ENCODE measurements at places on chromosomes 2 and 18.

DNA sequence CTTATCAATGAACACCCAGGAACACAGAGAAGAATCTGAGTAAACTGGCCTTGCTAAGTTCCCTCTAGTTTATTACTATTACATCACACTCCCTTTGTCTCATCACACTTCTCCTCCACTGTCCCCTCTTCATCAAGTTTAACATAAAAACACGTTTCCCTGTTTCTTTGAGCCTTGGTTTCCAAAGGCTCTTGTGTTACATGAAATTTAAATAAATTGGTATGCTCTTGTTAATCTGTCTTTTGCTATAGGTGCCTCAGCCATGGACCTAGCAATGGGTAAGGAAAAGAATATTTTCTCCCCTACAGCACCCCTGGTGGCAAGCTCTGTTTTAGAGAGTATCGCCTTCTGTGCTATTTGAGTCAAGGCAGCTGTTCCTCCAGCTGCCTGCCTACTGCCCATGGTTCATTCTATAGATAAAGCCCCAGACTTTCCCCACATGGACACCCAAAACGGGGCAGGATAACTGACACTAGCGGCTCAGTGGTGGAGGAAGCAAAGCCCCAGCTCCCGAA is 31.8 kb downstream of the TGIF1 start:
- DNase-seq = peak; percentile 11

DNA sequence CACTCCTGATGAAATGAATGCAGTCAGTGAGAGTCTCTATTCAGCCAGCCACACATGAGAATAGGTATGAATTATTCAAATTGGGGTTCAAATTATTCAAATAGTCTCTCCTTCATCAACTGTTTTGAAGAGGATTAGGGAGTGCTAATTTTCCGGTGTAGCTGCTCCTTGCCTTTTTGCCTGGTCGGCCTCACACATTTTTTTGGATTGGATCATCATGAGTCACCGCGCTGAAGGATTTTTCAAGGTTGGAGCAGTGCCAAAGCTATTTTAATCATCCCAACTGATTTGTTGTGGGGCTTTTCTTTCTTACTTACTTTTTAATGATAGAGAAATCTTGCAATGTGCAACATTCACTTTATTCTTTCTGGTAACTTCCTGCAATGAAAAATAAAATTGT is 2.4 kb upstream of the DTNA start:
- DNase-seq = no peak

- no peak for DNase-seq
Observed at GRCh38 chr2:218822622-218823021, 9.0 kb downstream of the PRKAG3 start.

GRCh38 chr18:31291688-31292087 is 26.3 kb upstream of the DSG1 start:
- DNase-seq = no peak

GRCh38 chr18:9417073-9417851 is 58.1 kb upstream of the RALBP1 start:
- DNase-seq = no peak

- DNase-seq = peak; percentile 29
Observed at GRCh38 chr18:56541793-56542192, 96.6 kb downstream of the TXNL1 start.

DNA sequence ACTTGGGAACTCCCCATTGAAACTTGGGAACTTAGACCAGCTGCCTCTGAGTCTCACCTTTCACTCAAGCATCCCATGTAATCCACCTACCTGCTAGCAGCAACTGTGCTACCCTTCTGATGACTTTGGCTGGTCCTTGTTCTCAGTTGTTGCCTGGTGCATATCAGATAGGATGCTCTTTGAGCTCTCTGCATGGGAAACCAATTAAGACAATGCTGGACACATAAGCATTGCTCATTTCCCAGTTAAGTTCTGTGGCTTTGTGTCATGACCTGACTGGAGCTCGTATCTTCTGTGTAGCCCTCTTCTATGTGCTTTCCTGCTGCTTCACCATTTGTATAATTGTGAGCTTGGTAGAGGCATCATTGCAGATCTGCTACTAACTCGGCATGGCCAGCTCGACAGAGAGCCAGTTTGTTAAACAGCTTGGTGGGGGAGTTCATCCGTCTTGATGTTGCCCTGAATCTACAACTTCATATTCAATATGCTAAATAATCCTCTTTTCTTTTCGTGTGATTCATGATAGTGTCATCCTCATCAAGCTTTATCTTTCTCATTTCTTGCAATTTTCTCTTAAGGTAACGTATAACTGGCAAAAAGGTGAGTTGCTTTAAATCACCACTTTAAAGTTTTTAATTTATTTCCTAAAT is 447.5 kb upstream of the SLC14A2 start:
- no peak for DNase-seq

- DNase-seq = peak; percentile 69
Observed at GRCh38 chr2:208265371-208265800, 669 bp upstream of the PIKFYVE start.

DNA sequence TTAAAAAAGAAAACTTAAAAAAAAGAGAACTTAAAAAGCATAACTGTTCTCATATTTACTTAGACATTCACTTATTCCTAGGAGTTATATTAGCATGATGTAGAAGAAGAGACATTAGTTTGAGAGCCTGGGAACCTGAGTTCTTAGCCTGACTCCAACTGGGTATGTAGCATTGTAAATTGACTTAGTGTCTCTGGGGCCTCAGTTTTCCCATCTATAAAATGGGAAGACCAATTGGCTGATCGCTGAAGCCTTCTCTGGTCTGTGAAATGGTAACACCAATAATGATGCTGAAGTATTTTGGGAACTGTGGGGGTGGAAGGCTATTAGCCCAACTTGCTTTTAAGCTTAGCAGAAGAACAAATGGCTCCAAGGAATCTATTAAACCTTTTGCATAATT is 55.9 kb downstream of the CABLES1 start:
- DNase-seq = no peak

DNA sequence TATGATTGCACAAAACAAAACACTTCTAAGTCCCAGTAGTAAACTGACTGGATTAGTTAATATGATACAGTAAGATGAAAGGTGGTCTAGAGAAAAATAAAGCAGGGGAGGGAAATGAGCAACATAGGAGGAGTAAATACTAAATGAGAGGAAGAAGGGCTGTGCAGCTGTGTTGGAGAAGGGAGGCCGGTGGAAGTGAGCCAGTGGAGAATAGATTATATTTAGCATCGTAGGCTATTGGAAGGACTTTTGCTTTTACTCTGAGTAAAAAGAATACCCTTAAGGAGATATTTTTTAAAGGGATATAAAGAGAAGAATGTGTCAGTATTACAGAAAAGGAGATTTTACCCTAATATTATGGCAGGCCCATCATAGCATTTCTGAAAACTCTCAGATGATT is 12.7 kb downstream of the WDR75 start:
- DNase-seq = no peak

DNA sequence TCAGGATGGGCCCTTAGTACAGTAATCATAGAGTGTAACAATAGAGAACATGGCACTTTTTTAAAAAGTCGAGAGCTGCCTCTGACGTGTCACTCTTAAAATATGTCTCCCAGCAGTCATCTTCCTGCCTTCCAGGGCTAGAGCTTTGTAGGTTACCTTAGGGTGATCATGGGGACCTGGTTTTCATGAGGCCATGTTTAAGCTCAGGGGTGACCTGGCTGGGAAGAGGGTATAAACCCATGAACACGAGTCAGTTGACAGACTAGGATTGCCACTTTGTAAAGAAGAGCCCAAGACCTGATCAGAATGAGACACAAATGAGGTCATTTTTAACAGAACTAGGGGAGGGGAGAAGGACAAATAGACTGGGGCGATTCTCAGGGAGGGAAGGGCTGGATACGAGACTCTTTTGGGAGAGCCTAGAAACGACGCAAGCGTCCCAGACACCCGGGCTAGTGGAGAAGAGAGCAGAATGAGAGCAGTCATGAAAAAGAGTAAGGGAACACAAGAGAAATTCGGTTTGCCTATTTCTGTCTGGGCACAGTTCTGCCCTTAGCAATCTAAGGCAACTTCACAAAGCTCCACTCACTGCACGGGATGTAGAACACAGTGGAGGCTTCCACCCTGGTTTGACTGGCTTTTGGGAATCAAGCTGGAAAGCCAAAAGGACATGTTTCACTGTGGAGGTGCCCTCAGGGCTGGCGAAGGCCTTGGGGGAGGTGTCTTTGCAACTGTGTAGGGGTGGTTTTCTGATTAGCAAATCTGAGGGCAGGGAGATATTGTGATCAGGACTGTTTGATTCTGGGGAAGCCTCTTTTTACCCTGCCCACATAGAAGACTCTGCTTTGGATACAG is 1.8 kb upstream of the RAB31 start:
- DNase-seq = no peak

DNA sequence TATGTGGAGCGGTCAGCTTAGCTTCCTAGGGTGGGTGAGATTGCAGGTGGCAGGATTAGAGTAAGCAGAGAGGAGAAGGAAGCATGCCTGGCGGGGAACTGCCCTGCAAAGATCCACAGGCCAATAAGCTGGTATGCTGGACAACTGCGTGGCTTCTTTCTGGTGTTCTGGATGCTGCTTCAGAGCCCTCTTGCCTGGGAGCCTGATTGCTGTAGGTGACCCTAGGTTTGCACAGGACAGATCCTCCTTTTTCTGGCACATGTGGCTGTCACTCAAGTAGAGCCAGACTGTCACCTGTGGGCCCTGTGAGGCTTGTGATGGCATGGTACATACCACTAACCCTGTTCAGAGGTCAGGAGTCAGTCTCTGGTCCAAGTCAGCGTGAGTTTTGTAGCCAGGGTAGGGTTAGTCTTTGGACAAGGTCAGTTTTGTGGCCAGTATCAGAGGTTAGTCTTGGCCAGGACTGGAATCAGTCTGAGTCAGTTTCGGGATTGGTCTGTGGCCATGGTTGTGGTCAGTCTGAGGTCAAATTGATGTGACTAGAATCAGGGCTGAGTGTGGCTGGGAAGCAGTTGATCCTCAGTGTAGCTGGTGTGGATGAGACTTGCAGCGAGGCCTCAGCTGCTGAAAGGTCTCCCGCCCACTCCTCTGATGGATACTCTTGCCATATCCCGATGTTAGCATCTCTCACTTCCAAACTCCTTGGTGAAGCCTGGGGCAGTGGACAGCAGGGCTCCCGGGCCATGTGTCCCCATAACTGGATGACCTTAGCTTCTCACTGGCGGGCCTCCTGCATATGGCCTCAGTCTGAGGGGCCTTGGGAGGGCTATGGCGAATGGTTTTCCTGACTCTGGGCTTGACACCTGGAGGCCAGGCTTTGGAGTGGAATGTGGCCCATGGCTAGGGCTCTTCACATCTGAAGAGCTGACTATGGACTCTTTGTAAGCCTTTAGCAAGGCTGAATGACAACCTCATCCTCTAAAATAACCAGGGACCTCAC is 260.5 kb downstream of the DYSF start:
- no peak for DNase-seq

DNA sequence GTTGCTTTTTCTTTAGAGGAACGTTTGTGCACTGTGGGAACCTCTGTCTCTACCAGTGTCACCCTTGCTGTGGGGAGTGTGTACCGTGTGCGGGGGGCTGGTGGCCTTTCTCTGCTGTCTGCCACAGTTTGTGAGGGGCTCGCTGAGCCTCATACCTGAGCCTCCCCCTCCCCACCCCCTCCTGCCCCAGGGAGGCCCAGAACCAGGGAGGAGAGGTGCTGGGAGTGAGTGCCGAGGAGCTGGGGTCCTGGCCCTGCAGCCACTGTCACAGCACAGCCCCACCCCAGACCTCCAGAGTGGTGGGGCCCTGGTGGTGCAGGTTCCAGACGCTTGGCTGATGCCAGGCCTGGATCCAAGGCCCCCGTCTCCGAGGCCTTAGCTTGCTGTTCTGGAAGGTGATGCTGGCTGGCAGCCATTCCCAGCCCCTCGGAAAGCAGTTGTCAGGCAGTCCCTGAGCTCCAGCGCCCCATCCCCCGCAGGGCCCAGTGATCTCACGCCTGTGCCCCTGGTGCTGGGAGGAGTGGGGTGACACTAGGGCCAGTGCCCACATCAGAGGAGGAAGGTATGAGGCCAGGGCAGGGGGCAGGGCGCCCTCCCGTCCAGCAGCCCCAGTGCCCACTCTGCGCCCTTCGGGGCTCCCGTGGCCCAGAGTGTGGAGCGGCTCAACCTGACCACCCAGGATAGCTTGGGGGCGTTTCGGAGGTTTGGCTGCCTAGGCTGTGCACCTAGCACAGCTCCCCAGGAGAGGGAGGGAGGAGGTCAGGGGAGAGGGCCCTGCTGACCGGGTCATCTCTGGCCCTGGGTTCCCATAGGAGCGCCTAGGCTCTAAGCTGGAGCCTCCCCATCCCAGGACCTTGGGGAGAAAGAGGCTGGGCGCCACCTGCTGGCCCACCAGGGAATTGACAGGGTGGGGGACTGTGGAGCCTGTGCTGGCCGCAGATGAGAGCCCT is 53.0 kb upstream of the ALPP start:
- no peak for DNase-seq

DNA sequence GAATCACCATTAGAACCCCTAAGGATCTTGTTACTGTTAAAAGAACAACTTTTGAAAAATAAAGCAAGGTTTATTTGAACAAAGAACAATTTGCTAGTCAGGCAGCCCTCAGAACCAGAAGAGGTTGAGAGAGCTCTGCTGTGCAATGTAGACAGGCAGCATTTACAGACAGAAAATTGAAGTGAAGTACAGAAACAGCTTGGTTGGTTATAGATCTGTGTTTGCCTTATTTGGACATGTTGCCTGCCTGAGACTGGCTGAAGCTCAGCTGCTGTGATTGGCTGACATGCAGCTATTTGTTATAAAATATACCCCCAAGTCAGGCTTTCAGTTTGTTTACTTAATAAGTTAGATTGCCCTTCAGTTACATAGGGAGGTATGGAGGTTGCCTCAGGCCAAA is 12.5 kb downstream of the MSTN start:
- no peak for DNase-seq

- DNase-seq = peak; percentile 39
Observed at GRCh38 chr2:85887566-85888019, 1.2 kb downstream of the ST3GAL5 start.

GRCh38 chr18:7622721-7623120 is 55.6 kb downstream of the PTPRM start:
- no peak for DNase-seq

GRCh38 chr2:86621280-86621943 is 2.3 kb downstream of the RNF103 start:
- DNase-seq = no peak

GRCh38 chr18:75025573-75025972 is 183.4 kb downstream of the PTGR3 start:
- no peak for DNase-seq

- DNase-seq = peak; percentile 14
Observed at GRCh38 chr2:47174733-47175361, 19.7 kb upstream of the STPG4 start.

DNA sequence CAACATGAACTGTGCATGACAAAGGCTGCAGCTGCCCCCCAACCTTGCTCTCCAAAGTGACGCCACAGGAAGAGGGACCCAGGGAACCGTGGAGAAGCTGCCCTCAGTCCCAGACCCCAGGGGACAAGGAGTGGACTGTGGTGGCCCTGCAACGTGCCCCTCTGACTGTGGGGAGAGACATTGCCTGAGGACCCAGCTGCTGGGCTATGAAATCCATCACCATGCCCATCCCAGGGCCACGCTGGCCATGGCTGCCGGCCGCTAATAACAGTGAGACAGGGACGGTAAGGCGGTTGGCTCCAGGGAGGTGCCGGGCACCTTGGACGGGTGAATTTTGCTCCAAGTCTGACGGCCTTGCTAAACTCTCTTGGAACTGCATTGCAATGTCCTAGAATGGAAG is 211.3 kb upstream of the HDAC4 start:
- no peak for DNase-seq
